Activated T-helper 17 cell treated with anti-CD3 and anti-CD28 coated beads, Interleukin-2, amount 50 U/mL, for 72 hours (primary cell): ENCODE measurements at places on chromosomes 12 and 14. TPM values are rescaled to one million over a fixed set of nuclear protein-coding genes. Genes with fewer than 3 reads are reported as not detected.
A peak's percentile ranks its signal among the peaks of the same experiment; 100 is the strongest.

- no peak for ATAC-seq
Measured at GRCh38 chr12:52391618-52392002, 6.2 kb upstream of the KRT84 start.

- no peak for ATAC-seq
Measured at GRCh38 chr12:120845696-120846095, 58.5 kb downstream of the SPPL3 start.

DNA sequence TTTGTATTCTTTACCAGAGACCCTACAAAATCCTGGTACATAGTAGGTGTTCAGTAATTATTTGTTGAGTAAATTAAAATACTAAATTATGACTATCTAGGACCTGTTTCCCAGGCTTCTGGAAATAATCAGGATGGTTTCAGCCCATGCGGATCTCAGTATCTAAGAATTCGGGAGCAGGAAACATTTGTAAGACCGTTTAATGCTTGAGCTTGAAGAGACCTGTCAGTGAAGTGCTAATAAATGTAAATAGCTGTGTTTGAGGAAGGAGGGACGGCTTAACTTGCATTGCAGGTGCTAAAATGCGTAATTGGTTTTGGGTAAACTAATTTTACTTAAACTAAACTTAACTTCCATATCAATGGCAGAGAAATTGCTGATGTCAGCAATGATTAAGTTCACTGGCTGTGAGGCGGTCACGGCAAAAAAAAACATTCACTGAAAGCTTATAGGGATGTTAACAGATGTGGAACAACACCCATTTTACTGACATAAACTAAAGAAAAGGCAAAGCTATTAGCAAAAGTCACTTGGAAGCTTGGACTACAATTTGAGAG is 28.6 kb upstream of the AEBP2 start:
- no peak for ATAC-seq

DNA sequence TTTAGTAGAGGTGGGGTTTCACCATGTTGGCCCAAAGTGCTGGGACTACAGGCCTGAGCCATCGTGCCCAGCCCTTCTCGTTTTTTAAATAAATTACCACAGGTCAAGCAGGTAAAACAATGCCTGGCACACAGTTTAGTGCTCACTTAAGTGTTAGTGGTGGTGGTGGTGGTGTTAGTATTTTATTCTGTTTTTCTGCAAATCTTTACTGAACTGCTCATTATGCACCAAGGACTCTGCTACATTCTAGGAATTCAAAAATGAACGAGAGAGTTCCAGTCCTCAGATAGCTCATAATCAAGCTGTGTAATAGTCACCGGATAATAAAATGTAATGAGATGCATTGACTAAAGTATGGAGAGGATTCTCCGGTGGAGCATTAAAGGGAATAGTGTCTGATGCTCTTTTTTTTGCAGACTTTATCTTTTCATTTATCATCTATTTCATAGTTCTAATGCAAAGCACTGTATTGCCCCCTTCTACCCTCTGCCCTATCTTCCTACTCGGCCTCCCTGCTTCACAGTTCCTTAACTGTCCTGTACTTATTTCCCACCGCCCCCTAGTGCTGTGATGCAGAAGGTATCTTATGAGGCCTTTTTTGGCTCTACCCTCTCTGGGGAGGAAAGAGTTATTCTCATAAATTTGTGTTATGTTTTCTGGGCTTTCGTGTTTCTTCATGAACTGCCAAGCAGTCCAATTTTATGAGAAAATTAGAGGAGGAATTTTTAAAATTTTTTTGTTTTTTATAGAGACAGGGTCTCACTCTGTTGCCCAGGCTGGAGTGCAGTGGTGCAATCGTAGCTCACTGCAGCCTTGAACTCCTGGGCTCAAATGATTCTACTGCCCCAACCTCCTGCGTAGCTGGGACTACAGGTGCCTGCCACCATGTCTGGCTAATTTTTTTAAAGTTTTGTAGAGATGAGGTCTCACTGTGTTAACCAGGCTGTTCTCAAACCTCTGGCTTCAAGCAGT is 1.0 kb downstream of the ITFG2 start:
- peak; percentile 30 for ATAC-seq

Gene PZP
- not detected for total RNA-seq

GRCh38 chr14:96060186-96060933 is 21.2 kb downstream of the C14orf132 start:
- ATAC-seq, result no peak

GRCh38 chr12:115008929-115009328 is 325.0 kb upstream of the TBX3 start:
- no peak for ATAC-seq

GRCh38 chr14:100979079-100979478 is 75.6 kb upstream of the RTL1 start:
- no peak for ATAC-seq

Gene TMEM63C
- total RNA-seq, result 0.04 TPM

Gene IL26
- total RNA-seq, result 66.8 TPM

DNA sequence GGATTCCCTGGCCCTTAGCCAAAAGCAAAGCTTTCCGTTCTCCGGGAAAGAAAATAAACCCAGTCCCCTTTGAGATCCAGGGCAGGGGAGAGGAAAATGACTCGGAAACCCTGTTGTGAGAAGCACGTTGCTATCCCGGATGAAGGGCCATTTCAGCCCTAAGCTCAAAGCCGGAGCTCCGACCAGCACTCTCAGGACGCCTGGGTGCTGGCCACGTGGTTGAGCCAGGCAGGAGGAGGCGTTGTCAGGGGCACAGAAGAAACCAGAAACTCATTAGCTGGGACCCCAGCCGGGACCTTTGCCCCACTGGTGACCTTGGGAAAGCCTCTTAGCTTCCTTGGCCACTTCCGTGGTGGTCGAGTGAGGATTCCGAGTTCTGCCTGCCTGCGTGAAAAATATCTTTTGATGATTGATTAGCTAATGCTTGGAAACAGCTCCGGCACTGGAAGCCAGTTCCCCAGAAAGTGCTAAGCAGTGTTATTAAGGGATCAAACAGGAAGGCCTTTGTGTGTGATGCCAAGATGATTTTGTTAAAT is 57.6 kb upstream of the FZD10 start:
- ATAC-seq, result no peak
